ENCODE measurements at places on chromosomes 3 and 15. TPM values are rescaled to one million over a fixed set of nuclear protein-coding genes. Genes with fewer than 3 reads are reported as not detected.
A peak's percentile ranks its signal among the peaks of the same experiment; 100 is the strongest.

Gene CHRNA5
- total RNA-seq: 1.9 TPM

Gene LARP6
- 34.7 TPM for total RNA-seq

Gene ITGA11
- total RNA-seq: 84.5 TPM

DNA sequence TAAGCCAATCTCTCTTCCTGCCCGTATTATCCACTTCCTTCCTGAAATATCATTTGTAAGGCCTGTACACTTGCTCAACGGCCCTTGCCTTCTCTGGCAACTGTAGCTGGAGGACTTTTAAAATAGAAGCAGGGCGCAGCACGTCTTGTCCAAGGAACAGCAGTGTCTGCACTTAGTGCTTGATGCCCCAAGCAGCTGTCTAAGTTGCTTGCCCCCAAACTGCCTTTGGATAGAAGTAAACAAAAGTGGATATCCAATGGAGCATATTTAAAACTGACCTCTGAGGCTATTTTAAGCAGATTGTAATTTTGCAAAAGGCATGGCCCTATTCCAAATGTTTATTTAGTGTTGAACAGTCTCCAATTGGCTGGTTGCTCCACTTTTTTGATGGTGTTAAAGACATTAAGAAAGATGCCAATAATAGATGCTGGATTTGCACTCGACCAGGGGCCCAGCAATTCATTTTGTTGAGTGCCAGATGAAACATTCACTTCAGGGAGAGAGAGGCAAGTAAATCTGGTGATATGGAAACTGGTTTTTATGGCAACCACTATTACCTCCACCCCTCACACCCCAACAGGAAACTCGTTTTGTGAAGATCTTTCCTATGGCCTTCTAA is 526.8 kb upstream of the TBL1XR1 start:
- DNase-seq: peak; percentile 54

DNA sequence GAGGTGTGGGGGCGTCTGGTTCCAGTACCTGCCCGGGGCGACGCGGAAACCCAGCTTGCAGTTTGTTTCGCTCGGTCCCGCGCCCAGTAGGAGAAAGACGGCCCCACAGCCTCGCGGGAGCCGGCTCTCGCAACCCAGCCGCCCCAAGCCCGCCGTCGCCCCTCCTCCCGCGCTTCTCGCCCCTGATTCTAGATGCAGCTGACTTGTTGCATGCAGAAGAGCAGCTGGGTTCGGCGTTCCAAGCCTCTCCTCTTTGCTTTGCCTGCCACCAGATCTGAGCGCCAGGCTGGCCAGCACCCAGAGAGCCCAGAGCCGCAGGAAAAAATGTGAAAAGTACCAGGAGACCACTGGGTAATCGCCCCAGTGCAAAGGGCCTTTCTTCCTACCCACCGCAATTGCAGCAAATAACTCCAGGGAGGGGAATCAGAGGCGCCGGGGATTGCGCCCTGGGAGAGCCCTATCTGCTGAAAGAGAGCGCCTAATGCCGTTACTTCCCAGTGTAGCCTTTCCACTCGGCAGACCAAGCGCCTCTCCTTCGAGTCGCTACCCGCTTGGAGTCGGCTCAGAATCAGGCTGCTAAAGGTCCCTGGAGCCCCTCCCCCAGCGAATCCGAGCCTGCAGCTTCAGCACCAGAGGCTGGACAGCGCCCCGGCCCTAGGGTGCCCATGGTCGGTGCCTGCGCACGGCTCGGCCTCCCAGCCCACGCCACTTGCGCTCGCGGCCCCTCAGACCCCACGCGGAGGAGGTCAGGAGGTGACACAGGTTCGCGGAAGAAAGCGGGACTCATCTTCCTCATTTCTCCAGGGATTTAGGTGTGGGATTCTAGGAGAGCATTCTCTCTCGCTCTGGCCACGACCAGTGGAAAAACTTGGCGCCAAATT is 15.7 kb upstream of the AEN start:
- peak; percentile 52 for DNase-seq
